ENCODE measurements at places on chromosomes 13 and 19. TPM values are rescaled to one million over a fixed set of nuclear protein-coding genes. Genes with fewer than 3 reads are reported as not detected.

DENND1C gene
- 46.6 TPM for polyA plus RNA-seq

CALM3 gene
- polyA plus RNA-seq, result 167 TPM

C1QTNF9 gene
- 0.30 TPM for polyA plus RNA-seq

RINL gene
- 38.2 TPM for polyA plus RNA-seq

UPK1A gene
- polyA plus RNA-seq, result 0.94 TPM

CHST8 gene
- polyA plus RNA-seq, result 0.23 TPM

CYP4F12 gene
- 6.8 TPM for polyA plus RNA-seq

URAD gene
- 0.39 TPM for polyA plus RNA-seq

Data from thymus (tissue), 14 donors.